ENCODE measurements at places on chromosomes 6 and 20.

DNA sequence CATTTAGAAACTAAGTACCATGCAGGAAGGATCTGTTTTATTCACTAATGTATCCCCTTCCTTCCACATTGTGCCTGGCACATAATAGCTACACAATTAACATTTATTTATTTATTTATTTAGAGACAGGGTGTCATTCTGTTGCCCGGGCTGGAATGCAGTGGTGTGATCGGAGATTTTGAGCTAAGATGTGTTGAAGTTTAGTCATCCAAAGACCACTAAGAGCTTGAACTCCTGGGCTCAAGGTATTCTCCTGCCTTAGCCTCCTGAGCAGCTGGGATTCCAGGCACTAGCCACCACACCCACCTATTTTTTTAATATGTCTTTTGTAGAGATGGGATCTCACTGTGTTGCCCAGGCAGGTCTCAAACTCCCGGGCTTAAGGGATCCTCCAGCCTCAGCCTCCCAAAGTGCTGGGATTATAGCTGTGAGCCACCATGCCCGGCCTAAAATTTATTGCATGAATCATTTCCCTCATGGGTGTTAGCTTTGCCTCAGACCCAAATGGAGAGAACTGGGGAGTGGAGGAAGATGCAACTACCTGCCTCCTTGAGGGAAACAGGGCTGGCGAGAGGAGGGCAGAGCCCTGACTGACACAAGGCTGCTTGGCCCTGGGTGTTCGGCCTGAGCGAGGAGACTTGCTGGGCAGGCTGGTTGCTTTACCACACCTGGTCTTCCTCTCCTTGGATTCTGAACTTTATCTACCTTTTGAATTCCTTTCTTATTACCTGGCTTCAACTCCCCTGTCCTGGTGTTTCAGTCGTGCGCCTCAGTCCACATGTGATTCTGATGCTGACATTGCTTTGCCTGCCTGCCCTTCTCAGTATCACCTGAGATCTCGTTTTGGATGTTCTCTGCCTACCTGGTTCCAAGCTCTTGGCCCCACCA, 1.7 kb upstream of the DYNLT1 start:
- H3K4me1 ChIP-seq = peaks cover 50% of the 10 kb centered on the region
- no peaks in the 10 kb centered on the region for H3K27me3 ChIP-seq
- peaks cover 3% of the 10 kb centered on the region for H3K36me3 ChIP-seq
- no peak overlapping the region for H3K27ac ChIP-seq

DNA sequence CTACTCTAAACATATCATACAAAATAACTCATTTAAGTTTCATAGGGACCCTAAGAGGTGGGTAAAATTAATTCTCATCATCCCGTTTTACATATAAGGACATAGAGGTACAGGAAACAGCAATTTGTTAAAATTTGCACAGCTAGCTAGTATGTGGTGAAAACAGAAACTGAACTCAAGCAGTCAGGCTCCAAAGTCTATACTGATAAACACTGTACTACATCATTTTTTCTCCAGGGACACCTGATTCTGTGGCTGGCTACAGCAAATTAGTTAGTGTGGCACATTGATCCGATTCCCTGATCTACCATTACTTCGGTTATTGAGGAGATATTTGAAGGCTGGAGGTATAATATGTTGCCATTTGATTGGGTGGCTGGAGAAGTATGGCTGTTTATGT, 36.2 kb upstream of the E2F3 start:
- no peaks in the 10 kb centered on the region for H3K36me3 ChIP-seq
- no peak overlapping the region for H3K27ac ChIP-seq
- peaks cover 9% of the 10 kb centered on the region for H3K27me3 ChIP-seq
- no peak overlapping the region for H3K4me3 ChIP-seq
- peaks cover 12% of the 10 kb centered on the region for H3K4me1 ChIP-seq
- no peak for DNase-seq

GRCh38 chr6:108363889-108364313, 69.0 kb downstream of the AFG1L start:
- H3K27me3 ChIP-seq = no peaks in the 10 kb centered on the region
- H3K4me3 ChIP-seq = no peak overlapping the region
- DNase-seq = no peak
- H3K27ac ChIP-seq = no peak overlapping the region
- no peaks in the 10 kb centered on the region for H3K4me1 ChIP-seq

GRCh38 chr6:91171754-91172462, 585.0 kb upstream of the MAP3K7 start:
- H3K27me3 ChIP-seq = no peaks in the 10 kb centered on the region
- H3K4me3 ChIP-seq = no peak overlapping the region
- H3K27ac ChIP-seq = no peak overlapping the region
- H3K4me1 ChIP-seq = no peaks in the 10 kb centered on the region
- no peaks in the 10 kb centered on the region for H3K36me3 ChIP-seq
- no peak for DNase-seq

- H3K36me3 ChIP-seq = no peaks in the 10 kb centered on the region
- no peak overlapping the region for H3K4me3 ChIP-seq
- H3K4me1 ChIP-seq = peaks cover 6% of the 10 kb centered on the region
- H3K27me3 ChIP-seq = peaks cover 14% of the 10 kb centered on the region
- no peak for DNase-seq
Measured at GRCh38 chr20:36175475-36175995, 21.0 kb downstream of the EPB41L1 start.

DNA sequence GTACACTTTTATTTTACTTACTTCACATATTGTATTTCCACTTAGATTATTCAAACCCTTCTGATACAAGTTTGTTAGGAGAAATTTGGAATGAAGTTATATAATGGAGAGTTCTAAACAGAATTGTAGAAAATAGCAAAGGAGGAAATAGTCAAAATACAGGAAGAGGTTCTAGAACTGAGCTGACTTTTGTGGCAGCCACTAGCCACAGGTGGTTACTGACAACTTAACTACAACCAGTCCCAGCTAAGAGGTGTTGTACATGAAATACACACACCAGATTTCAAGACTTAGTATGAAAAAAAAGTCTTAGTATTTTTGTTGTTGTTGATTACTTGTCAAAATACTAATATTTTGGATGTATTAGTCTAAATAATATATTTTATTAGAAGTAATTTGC, 727.4 kb upstream of the CITED2 start:
- DNase-seq = no peak
- H3K4me3 ChIP-seq = no peak overlapping the region
- no peaks in the 10 kb centered on the region for H3K27me3 ChIP-seq
- H3K36me3 ChIP-seq = no peaks in the 10 kb centered on the region

GRCh38 chr6:134436281-134436815, 118.4 kb upstream of the SGK1 start:
- no peaks in the 10 kb centered on the region for H3K27me3 ChIP-seq
- peak overlapping the region; percentile 47 for H3K4me3 ChIP-seq
- H3K4me1 ChIP-seq = peaks cover 19% of the 10 kb centered on the region
- H3K27ac ChIP-seq = peak overlapping the region; percentile 38
- peak; percentile 38 for DNase-seq

DNA sequence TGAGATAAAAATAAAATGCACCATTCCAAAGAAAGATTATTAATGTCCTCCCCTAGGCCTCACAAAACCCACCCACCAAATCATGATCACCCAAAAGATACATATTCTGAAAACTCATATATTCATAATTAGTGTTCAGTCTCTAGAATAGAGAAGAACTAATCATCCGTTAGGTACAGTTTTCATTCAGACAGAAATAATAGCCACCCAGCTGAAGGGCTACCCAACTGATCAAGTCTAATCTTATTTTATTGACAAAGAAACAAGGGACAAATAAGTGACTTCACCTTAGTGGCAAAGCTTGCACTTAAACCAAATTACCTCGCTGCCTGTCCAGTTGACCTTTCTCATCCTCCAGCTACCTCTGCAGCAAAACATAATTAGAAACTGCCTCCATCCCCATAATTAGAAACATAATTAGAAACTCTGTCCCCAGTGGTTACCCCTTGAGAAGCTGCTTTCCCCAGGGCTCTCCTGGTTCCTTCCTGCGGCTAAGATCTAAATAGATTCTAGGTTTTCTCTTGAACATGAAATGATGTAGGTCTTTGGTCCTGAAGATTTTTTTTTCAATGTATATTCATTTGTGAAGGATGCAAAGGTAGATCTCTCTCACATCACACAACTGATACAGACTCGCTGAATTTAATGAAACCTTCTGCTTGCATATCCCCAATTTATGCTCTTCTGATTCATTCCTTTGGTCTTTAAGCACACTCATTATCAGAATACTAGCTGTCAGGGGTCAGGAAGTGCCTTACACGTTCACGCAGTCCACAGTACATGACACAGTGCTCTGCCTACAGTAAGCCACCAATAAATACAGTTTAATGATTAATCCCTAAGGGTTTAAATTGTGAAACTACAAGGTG, 46.3 kb downstream of the HBS1L start:
- H3K27me3 ChIP-seq = no peaks in the 10 kb centered on the region
- H3K4me1 ChIP-seq = peaks cover 24% of the 10 kb centered on the region
- peaks cover 16% of the 10 kb centered on the region for H3K36me3 ChIP-seq
- H3K4me3 ChIP-seq = peak overlapping the region; percentile 31

- H3K4me3 ChIP-seq = no peak overlapping the region
- DNase-seq = no peak
- H3K4me1 ChIP-seq = no peaks in the 10 kb centered on the region
- H3K27me3 ChIP-seq = no peaks in the 10 kb centered on the region
- no peak overlapping the region for H3K27ac ChIP-seq
Measured at GRCh38 chr6:25542984-25543910, 108.8 kb upstream of the SCGN start.

DNA sequence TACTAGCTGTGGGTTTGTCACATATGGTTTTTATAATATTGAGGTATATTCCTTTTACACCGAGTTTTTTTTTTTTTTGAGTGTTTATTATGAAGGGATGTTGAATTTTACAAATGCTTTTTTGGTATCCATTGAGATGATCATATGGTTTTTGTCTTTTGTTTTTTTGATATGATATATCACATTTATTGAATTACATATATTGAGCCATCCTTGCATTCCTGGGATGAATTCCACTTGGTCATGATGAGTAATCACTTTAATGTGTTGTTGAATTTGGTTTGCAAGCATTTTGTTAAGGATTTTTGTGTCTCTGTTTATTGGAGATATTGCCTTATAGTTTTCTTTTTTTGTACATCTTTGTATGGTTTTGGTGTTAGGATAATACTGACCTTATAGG, 3.3 kb upstream of the ZNF337 start:
- no peak overlapping the region for H3K4me3 ChIP-seq
- H3K27me3 ChIP-seq = no peaks in the 10 kb centered on the region
- peaks cover 11% of the 10 kb centered on the region for H3K4me1 ChIP-seq
- peaks cover 5% of the 10 kb centered on the region for H3K36me3 ChIP-seq
- no peak overlapping the region for H3K27ac ChIP-seq
- DNase-seq = no peak

GRCh38 chr20:21389368-21389767, 8.0 kb downstream of the NKX2-4 start:
- H3K36me3 ChIP-seq = peaks cover 21% of the 10 kb centered on the region
- no peak overlapping the region for H3K27ac ChIP-seq
- H3K4me1 ChIP-seq = peaks cover 10% of the 10 kb centered on the region

GRCh38 chr6:19181211-19181610, 656.0 kb upstream of the ID4 start:
- no peak overlapping the region for H3K4me3 ChIP-seq
- H3K36me3 ChIP-seq = no peaks in the 10 kb centered on the region
- H3K27ac ChIP-seq = no peak overlapping the region
- no peaks in the 10 kb centered on the region for H3K27me3 ChIP-seq
- H3K4me1 ChIP-seq = no peaks in the 10 kb centered on the region

DNA sequence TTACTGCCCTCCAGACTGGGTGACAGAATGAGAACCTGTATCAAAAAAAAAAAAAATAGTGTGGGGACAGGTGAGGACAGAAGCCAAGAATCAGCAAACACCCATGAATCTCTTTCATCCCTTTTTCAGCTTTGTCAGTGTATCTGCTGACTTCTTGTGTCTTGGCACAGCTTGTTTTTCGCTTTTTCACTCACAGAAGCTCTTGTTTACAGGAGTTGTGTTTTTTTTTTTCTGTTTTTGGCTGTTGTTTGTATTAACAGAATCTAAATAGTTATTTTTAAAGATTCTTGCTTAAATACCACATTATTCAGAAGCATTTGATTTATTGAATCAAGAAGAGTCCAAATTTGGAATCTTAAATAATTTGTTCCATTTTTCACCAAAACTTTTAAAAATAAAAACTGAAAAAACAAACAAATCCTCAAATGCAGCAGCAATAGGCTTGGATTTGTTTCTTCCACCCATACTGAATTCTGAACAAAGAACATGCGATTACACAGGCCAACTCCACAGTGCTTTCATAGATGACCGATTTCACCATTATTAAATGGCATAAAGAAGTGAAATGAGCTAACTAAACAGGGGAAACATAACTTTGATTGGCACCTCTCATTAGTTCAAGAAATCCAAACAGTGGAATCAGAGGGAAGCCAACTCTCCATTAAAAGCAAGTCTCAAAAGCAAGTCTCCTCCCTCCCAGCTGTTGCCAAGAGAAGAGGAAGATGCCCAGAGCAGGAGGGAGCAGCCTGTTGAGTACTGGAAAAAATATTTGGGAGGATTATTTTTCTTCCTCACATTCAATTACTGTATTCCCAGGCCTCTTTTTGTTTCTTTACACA, 27.2 kb upstream of the GPR63 start:
- H3K27me3 ChIP-seq = peaks cover 55% of the 10 kb centered on the region
- H3K36me3 ChIP-seq = no peaks in the 10 kb centered on the region
- no peaks in the 10 kb centered on the region for H3K4me1 ChIP-seq
- no peak overlapping the region for H3K4me3 ChIP-seq

- no peaks in the 10 kb centered on the region for H3K36me3 ChIP-seq
- no peak for DNase-seq
- no peaks in the 10 kb centered on the region for H3K4me1 ChIP-seq
Measured at GRCh38 chr6:98458708-98459107, 375.7 kb upstream of the POU3F2 start.
